HT1080 (cell line): ENCODE measurements at places on chromosomes 4 and X. TPM values are rescaled to one million over a fixed set of nuclear protein-coding genes. Genes with fewer than 3 reads are reported as not detected.
A peak's percentile ranks its signal among the peaks of the same experiment; 100 is the strongest.

DGKK gene
- not detected in 2 replicates for total RNA-seq

VSIG1 gene
- not detected in 2 replicates for total RNA-seq

APBB2 gene
- 50.4 and 53.2 TPM in 2 replicates for total RNA-seq

SPARCL1 gene
- not detected in 2 replicates for total RNA-seq

NUDT11 gene
- 6.4 and 6.8 TPM in 2 replicates for total RNA-seq

TRO gene
- total RNA-seq, result 4.6 and 7.4 TPM in 2 replicates

F11 gene
- not detected in 2 replicates for total RNA-seq

CENPE gene
- total RNA-seq, result 24.0 and 24.4 TPM in 2 replicates

RAB39B gene
- total RNA-seq, result 0.50 and 0.85 TPM in 2 replicates

MED14 gene
- total RNA-seq, result 13.3 and 29.8 TPM in 2 replicates

CXCL3 gene
- 3.8 and 5.5 TPM in 2 replicates for total RNA-seq

PRRG1 gene
- 9.9 and 13.7 TPM in 2 replicates for total RNA-seq

NXF2B gene
- 0.40 and 0.76 TPM in 2 replicates for total RNA-seq

TMEM271 gene
- total RNA-seq, result not detected in 2 replicates

- no peak for DNase-seq
These were observed 16.6 kb upstream of the PITX2 start for GRCh38 chr4:110639207-110640090.

DNA sequence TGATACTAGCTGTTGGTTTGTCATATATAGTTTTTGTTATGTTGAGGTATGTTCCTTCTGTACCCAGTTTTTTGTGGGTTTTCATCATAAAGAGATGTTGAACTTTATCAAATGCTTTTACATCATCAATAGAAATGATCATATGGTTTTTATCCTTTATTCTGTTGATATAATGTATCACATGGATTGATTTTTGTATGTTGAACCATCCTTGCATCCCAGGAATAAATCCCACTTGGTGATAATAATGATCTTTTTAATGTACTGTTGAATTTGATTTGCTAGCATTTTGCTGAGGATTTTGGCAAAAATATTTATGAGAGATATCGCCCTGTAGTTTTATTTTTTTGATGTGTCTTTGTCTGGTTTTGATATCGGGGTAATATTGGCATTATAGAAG lies 22.5 kb upstream of the NAA11 start:
- no peak for DNase-seq

GRCh38 chr4:7820031-7820818 lies 119.4 kb downstream of the AFAP1 start:
- no peak for DNase-seq

DNA sequence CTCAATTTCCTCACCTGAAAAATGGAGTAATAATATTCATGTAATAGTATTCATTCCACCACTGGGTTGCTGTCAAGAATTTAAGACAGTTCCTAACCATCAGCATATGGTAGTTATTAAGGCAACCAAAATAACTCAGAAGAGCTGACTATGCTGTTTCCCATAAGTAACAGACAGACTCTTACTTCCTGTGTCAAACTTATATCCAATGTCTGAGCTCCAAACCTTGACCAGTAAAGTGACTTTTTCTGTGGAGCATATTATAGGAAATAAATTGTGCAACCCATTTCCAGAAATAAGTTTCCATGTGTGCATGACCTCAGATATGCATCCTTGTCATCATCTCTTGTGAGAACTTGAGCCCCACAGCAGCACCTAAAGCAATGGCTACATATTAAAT lies 78.8 kb downstream of the HADH start:
- no peak for DNase-seq

- DNase-seq, result no peak
These were observed 444.0 kb upstream of the TRAM1L1 start for GRCh38 chr4:117529401-117529800.

DNA sequence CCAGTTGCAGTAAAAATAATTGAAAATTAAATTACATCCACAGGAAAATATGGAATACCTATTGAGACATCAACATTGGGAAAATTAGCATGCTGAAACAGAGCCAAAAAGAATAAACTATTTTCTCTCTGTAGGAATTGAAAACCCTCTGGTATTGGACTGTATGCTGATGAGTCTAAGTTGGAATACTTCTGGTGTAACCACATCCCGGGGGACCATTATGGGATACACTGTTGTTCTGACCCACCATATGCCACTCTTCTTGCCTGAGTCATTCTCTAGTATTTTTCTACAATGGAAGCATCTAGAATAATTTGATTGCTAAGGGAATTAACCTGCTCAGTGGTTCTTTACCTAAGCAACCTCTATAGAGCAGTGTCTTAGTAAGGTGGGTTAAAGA lies 640.7 kb upstream of the AGA start:
- DNase-seq, result peak; percentile 15

- no peak for DNase-seq
These were observed 121.9 kb downstream of the DKK2 start for GRCh38 chr4:106914223-106914622.

- peak; percentile 77 for DNase-seq
These were observed 315.6 kb downstream of the GPAT3 start for GRCh38 chr4:83851261-83852084.

- no peak for DNase-seq
These were observed 256.8 kb upstream of the CXXC4 start for GRCh38 chr4:104751468-104751867.

DNA sequence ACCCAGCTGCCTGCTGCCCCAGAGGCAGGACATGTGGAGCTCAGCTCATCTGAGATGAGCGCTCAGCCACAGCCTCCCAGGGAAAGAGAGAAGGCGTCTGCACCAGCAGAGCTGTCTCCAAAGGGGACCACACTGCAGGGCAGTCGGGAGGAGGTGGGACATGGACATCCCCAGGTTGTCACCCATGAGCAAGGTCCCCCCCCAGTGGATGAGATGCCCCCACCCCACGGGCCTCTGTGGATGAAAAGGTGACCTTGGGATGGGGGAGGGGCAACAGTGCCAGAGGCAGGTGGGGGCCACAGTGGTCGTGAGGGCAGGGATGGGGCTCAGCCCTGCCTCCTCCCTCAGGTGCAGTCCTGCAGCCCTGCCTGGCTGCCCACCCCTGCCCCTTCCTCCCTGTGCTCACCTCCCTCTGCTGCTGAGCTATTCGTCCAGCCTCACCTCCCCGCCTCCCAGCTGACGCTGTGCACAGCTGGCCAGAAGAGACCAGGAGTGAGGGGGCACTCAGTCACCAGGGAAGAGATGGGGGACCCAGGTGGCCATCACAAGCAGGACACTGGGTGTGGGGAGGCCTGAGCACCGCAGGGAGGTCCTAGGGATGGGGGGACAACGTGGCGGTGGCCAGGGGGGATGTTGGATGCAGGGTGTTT lies 9.3 kb downstream of the NKX1-1 start:
- no peak for DNase-seq

- no peak for DNase-seq
These were observed 132.8 kb downstream of the PDGFC start for GRCh38 chr4:156838761-156839160.

DNA sequence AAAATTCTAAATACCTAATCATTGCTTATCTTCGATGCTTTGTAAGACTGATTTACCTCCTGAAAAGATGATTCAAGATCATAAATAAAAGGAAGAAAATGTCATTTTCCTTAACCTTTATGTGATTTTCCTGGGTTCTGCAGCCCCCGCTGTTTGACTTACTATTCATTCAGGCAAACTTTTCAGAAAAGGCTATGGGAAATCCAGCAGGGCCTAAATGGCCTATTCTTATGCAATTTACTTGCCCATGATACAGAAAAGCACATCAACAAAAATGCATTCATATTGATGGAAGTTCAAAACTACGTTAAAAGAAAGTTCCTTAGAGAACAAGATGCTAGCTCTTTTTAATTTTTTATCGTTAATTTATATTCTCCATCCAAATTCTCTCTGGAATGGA lies 51.2 kb downstream of the TMEM144 start:
- DNase-seq, result no peak

- DNase-seq, result peak; percentile 74
These were observed 197.2 kb downstream of the PDGFC start for GRCh38 chr4:156774422-156774821.

DNA sequence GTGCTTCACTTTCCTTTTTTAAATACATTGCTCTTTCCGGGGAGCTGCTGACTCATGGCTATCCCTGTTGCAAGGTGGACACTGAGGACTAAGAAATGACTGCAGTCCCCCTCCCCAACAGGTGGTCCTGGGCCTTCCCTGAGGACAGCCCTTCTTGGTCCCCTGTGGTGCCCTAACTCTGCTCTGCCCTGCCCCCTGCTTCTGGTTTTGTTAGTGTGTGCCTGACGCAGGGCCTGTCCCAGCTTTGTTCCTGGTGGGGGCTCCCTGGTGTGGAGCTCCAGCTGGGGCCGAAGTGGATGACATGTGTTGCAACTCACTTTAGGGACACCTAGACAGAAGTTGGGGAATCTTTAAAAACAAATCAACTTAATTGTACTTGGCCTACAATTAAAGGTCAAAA lies 81.9 kb downstream of the TMEM144 start:
- DNase-seq, result no peak

DNA sequence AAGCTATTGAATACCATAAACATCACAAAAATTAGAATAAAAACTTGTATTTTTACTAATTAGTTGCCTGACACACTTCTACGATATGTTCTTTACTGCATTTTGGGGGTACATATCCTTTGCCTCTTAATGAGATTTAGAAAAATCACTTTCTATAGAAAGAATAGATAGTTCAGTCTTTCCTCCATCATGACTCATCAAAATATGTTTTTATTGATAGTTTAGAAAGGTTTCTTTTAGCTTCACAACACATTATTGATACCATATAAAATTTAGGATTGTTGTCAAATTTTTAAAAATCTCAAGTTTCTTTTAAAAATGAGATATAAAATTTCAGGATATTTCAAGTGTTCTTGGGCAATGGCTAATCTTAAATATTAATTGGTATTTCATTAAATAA lies 74.5 kb upstream of the NOCT start:
- DNase-seq, result no peak

DNA sequence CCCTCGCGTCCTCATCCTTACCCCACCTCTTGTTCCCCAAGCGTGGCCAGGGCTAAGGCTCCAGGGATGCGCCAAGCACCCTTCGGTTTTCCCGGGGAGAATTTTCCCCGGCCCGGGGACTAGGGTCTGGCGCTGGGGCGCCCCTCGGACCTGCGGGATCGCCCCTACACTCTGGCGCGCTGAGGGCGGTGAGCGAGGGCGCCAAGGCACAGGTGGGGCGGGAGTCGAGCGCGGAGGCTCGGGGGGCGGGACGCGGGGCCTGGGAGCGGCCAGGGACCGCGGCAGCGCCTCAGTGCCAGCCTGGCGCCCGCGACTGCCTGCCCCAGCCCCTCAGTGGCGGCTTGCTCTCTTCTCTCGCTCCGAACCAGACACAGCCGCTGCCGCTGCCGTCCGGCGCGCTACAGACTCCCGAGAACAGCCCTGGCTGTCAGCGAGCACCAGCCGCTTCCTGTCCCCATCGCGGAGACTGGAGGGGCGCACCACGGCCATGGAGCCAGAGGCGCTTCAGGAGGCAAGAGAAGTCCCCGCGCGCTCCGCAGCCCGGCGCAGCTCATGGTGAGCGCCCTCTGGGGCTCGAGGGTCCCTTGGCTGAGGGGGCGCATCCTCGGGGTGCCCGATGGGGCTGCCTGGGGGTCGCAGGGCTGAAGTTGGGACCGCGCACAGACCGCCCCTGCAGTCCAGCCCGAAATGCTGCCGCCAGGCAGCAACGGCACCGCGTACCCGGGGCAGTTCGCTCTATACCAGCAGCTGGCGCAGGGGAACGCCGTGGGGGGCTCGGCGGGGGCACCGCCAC lies at the start of gene DRD5:
Gene DRD5, plus strand, starts transcription at position 292 of the 793 bp plus-strand sequence. Its CDS starts 396 bp downstream, at position 688.
- DNase-seq, result no peak

DNA sequence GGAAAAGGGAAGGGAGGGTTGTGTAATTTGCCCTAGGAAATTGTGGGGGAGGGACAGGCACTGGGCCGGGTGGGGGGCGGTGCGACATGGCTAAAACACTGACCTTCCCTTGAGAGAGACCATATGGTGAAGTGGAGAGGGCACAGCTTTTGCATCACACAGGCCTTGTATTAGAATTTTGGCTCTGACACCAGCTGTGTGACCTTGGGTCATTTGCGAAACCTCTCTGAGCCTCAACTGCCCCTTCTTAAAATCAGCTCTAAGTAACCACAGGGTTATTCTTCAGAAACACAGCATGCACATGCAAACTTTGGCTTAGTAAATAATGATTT lies 25.8 kb downstream of the PDGFRA start:
- no peak for DNase-seq

GRCh38 chr4:47913861-47914219 lies 543 bp downstream of the NFXL1 start:
- no peak for DNase-seq

- DNase-seq, result peak; percentile 95
These were observed 797.3 kb upstream of the FRG1 start for GRCh38 chr4:189143263-189143952.

DNA sequence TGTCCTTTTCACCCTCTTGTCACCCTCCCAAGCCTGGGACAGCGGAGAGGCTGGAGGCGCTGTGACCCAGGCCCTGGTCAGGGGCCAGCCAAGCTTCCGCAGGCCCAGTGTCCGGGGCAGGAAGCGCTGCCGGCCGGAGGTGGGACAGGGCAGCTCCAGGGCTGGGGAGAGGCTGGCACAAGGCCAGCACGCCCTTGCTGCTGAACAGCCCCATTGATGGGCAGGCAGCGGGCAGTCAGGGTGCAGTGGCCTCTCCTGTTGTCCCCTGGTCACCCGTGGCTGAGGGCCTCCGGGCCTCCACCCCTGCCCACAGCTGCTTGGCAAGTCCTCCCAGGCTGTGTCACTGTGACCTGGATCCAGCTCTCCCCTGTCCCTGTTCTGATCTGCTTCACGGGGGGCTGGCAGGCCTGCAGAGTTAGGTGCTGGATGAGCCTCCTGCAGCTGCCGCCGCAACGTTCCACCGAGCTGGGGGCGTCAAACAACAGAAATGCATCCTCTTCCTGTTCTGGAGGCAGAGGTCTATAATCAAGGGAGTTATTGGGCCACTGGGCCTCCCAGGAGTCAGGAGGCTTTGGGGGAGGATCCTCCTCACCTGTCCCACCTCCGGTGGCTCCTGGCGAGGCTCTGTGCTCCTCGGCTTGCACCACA lies 107.9 kb downstream of the PSAPL1 start:
- DNase-seq, result no peak

DNA sequence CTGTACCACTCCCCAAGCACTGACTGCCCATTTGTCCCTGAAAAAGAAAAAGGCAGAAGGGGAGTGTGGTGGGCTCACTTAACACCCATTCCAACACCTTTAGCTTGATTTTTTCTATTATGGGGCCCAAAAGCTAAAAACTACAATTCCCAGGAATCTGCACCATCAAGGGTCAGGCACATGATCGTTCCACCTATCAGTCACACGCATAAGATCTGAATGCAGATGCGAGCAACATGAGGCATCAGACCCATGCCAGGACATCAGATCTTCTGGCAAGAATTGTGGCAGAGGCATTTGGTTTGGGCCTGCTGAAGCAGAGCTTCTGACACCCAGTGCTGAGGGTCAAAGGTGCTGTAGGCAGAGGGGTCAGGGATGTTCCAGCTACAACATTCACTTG lies 595.9 kb downstream of the BCOR start:
- DNase-seq, result no peak
